ENCODE measurements at places on chromosomes 7 and 10.

DNA sequence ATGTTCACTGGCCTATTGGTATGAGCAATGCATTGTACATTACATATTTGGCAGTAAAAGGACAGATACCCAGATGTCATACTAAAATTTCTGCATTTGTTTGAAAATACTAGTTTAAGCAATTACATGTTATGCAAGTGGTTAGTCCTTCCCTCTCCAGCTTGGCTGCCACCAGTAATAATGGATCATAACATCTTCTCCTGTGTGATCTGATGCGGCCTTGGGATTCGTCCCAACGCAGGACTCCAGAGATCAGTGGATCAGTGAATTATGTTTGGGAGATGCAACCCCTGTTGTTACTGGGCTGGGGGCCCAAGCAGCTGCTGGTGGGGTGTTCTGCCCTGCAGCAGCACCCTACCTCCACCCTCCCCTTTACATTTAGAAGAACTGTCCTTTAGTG is 11.2 kb upstream of the PDK4 start:
- ATAC-seq, result peak; percentile 4

DNA sequence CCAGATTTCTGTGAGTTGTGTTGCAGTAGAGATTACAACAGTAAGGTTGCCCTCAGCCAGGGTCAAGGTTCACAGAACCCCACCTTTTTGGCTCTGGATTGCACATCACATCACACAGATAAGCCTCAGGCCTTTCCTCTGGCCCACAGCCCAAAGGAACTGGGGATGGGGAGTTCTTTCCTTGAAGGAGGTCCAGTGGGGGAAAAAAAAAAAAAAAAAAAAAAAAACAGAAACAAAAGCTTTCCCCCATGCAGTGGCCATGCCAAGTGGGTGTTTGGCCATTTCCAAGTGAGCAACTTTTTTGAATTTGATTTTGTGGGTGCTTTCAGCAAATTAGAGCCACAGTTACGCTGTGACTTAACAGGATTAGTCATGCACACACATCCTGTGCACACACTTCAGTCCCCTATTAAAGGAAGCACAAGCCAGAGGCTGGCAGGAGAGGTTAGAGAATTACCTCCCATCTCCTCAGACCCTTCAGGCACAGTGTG is 79.3 kb upstream of the NANOS1 start:
- no peak for ATAC-seq

- ATAC-seq, result no peak
These were observed 116.8 kb upstream of the SH2B2 start for GRCh38 chr7:102169651-102170392.

- no peak for ATAC-seq
These were observed 186.2 kb downstream of the USP6NL start for GRCh38 chr10:11425296-11425610.

DNA sequence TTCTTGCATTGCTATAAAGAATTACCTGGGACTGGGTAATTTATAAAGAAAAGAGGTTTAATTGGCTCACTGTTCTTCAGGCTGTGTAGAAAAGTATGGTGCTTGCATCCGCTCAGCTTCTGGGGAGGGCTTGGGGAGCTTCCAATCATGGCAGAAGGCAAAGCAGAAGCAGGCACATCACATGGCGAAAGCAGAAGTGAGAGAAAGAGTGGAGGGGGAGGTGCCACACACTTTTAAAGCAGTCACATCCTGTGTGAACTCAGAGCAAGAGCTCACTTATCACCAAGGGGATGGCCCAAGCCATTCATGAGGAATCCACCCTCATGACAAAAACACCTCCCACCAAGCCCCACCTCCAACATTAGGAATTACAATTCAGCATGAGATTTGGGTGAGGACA is 303.5 kb downstream of the OTUD1 start:
- ATAC-seq, result no peak

DNA sequence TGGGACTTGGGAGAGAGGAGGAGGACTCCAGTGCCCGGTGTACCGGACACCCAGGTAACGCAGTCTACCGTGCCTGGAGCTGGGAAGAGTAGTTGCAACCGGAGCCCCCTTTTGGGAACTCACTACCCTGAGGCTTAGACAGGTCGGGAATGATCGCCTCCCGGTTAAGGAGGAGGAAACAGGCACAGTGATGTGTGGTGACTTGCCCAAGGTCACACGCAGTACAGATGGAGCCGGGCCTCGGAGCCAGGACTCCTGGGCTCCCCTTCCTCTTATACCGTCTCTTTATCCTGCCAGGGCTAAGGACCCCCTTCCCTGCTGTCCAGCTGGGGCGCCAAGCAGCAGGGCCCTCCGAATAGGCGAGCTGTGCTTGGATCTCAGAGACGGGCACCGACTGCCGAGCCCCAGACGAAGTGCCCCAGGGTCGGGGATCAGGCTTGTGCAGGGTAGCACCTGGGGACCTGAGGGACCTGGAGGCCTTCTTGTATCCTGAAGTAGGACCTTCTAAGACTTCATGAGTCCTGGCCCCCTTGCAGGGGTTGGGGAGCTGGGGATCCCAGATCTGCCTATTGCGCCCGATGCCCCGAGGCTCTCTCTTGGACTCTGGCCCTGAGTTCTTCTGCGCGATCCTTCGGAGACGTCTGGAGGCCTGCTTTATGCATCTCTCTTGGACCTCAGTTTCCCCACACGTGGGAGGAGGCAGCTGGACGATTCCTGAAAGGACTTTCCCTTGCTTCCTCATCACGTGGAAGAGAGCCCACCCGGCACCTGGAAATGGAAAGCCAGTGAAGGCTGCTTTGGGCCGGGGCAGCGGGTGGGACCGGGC is 767 bp upstream of the CYP26A1 start:
- no peak for ATAC-seq

DNA sequence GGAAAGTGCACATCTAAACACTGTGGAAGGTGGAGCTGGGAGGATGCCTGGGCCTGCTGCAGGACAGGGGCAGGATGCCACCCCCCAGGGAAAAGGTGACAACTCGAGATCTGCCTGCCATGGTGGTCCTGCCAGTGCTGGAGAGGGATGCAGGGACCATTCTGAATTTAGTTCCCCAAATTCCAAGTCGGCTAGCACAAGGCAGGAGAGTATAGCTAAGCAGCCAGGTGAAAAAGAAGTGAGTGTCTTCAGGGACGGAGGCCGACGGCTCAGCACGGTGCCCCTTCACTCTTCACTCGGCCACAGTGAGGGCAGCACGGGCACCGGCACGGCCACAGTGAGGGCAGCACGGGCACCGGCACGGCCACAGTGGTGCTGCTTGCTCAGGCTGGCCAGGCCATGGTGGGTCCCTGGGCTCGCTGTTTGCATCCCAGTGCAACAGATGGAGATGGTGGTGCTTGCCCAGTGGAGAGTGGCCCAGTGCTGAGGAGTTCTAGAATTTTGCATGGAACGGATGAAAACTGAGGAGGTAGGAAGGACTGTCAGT is 161.3 kb upstream of the SHH start:
- ATAC-seq, result no peak

- no peak for ATAC-seq
These were observed 64.1 kb downstream of the CTTNBP2 start for GRCh38 chr7:117808910-117809705.

DNA sequence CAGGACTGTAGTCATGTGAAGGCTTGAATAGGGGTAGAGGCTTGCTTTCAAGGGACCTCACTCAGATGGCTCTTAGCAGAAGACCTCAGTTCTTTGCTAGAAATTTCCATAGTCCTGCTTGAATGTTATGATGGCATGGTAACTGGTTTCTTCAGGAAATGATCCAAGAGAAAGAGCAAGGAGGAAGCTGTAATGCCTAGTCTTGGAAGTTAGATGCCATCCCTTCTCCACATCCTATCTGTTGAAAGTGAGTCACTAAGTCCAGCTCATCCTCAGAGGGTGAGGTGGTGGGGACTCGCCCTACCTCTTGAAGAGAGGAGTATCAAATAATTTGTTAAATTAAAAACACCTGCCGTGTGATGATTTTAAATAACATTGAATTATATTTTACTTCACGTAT is 4.6 kb downstream of the MGAM start:
- no peak for ATAC-seq

GRCh38 chr7:69602522-69602921 is 4.2 kb downstream of the AUTS2 start:
- no peak for ATAC-seq

DNA sequence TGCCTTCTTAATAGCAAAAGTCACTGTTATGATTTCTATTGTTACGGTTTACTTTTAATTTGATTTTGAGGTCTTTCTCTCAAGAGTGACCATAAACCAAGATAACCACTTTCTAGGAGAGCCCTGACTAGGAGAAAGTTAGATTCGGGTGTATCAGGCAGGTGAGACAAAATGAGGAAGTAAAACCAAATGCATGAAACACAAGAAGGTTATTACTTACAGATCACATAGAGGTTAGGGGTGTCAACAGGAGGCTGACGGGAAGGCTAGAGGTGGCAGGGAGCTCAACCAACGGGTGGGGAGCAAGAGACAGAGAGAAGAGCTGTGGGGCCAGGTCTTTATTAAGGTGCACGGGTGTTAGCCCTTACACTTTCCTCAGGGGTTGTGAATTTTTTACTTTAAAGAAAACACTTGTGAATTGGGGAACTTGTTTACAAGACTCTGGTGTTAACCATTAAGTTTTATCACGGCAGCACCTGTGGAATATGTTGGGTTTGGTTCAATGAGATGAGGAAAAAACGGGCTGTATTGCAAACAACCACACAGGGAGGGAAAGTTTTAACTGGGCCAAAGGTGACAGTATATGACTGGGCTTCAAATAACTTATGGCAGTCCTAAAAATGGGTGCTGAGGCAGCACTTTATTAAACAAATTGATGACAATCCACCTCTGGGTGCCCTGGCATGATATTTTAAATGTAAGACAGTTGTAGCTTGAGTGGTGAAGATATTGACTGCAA is 154.9 kb downstream of the SDHAF3 start:
- ATAC-seq, result no peak

DNA sequence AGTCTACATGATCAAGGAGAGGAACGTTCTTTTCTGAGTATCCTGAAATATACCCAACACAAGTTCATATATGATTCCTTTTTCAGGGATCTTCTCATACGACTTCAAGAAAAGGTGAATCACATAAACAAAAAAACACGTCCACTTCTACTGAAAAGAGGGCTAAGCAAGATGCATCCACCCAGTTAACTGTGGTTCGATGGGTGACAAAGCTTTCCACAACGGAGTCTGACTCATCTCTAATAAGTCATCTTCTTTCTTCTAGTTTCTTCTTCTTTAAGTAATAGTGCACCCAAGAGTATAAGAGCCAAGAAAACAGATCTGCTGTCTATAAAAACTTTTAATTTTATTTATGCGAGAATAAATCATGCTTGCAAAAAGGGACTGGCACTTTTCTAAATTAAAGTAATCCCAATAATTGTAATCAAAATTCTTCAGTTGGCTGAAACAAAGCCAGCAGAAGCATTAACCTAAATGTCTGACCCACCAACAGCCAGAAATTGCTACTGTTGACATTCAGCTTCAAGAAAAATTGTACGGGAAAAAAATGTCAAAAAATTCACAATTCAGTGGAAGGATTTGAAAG is 146.9 kb upstream of the ANK3 start:
- ATAC-seq, result no peak

- ATAC-seq, result no peak
These were observed 52.9 kb downstream of the PIK3AP1 start for GRCh38 chr10:96667401-96667800.

DNA sequence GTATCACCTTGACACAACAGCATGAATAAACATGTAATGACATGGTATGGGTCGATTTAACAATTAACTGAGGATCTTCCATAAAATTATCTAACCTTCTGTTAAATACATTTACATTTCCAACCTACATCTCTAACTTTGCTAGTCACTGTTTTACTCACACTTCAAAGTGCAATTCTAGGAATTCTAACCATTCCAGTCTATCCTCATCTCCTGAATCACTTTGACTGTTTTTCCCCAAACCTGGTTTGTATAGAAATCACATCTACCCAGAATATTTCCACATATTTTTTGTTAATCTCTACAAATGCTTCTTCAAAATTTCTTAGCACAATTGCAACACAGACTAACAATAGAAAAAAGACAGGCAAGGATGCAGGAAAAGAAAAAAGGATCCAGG is 6.2 kb downstream of the ABI1 start:
- ATAC-seq, result no peak

DNA sequence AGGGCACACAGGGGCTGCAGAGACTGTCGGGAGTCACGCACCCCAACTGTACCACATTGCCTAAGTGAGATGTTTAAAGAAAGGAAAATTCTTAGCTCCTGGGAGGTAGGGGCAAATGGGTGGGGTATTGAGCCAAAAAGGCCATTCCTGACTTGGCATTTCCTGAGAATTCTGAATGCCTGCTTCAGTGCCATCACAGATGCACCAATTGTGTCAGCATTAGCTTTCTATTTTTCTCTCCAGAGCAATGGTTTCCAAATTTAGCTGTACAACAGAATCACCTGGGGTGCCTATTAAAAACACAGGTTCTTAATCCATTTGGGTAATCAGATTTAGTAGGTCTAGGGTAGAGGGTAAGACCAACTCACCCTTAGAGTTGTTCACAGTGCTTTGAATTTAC is 43.1 kb downstream of the LSMEM1 start:
- ATAC-seq, result no peak

DNA sequence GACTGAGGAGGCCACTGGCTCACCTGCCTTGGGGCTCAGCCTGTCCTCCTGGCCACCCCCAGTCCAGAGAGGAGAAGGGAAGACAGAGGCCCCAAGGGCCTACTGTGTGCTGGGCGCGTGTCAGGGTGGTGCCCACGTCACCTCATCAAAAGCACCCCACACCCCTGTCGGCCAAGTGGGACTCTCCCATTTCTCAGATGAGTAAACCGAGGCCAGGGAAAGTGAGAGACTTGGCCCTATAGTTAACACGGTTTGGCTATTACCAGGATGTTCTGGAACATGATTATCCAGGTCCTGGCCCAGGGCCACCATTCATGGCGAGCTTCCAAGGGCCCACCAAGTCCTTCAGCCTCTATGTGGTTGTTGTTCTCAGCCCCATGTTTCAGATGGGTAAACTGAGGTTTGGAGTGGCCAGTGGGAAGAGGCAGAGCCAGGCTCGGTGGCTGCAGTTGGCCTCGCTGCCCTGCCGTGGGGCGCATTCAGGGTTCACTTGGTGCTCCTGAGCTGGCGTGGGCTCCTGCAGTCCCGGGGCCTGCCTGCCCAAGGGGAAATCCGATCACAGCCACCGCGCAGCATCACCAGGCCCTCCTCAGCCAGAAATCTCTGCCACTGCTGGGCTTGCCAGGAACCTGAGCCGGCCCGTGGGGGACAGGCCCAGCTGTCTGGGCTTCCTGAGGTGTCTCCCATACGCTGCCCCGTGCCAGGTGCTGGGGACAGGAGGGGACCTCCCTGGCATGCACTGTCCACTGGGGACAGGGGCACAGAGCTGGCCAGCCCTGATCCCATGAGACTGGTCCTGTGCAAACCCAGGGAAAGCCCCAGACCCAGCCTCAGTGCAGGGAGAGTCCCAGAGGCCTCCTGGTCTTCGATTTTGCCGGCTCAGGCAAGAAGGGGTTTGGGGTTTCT is 117.7 kb upstream of the TNRC18 start:
- no peak for ATAC-seq

- ATAC-seq, result no peak
These were observed 10.3 kb upstream of the PAPOLB start for GRCh38 chr7:4871930-4872675.

GRCh38 chr7:157775560-157776332 is 438.9 kb downstream of the DNAJB6 start:
- no peak for ATAC-seq

GRCh38 chr10:129385600-129385999 is 81.4 kb upstream of the MGMT start:
- no peak for ATAC-seq

GRCh38 chr7:33109758-33110238 is 594 bp upstream of the RP9 start:
- no peak for ATAC-seq

GRCh38 chr7:781186-781849 is 51.0 kb upstream of the SUN1 start:
- peak; percentile 59 for ATAC-seq

- ATAC-seq, result no peak
These were observed 133.3 kb downstream of the ICA1 start for GRCh38 chr7:8128449-8129317.

Measured in gastroesophageal sphincter (tissue), 4 donors.